Stimulated activated CD4-positive, alpha-beta T cell treated with anti-CD3 and anti-CD28 coated beads, Interleukin-1b, Interleukin-23, amount 100 ng/mL, for 1 hour (primary cell): ENCODE measurements at places on chromosomes 12 and 14.

- DNase-seq, result no peak
Observed at GRCh38 chr14:76329951-76330350, 46.0 kb upstream of the ESRRB start.

- no peak for DNase-seq
Observed at GRCh38 chr14:96735526-96735925, 61.7 kb upstream of the VRK1 start.

GRCh38 chr12:107441665-107442300 is 243.8 kb upstream of the PWP1 start:
- no peak for DNase-seq

DNA sequence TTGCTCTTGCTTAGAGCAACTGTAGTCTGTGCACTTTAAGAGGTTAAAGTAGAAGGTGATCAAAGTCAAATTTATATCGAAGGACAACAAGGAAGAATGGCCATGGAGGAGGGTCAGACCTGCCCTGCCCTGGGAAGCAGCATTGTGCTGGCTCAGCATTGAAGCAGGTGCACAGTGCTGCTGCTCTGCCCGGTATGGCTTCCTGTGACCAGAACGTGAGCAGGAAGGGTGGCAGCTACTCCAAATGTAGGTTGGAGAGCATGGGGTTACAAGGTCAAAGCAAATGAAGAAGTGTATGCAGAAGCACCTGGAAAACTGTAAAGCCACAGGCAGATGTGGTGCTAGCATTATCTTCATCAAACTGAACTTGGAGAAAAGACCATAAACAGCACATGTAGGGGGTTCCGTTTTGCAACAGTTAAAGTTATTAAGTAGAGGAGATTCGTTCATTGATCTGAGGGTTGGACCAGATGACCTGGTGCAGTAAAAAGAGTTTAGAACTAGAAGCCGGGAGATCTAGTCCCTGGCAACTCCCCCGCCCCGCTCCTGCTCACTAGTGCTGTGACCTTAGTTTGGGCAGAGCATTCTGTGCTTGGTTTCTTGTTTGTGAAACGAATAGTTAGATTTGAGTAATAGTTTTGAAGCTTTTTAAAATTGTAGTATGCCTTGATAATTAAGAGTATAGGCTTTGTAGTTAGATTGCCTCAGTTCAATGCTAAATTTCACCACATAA is 84.2 kb downstream of the SCN8A start:
- DNase-seq, result no peak

- DNase-seq, result no peak
Observed at GRCh38 chr12:27685274-27685673, 11.0 kb upstream of the REP15 start.

- peak; percentile 58 for DNase-seq
Observed at GRCh38 chr12:53344824-53345485, 8.8 kb upstream of the SP7 start.

DNA sequence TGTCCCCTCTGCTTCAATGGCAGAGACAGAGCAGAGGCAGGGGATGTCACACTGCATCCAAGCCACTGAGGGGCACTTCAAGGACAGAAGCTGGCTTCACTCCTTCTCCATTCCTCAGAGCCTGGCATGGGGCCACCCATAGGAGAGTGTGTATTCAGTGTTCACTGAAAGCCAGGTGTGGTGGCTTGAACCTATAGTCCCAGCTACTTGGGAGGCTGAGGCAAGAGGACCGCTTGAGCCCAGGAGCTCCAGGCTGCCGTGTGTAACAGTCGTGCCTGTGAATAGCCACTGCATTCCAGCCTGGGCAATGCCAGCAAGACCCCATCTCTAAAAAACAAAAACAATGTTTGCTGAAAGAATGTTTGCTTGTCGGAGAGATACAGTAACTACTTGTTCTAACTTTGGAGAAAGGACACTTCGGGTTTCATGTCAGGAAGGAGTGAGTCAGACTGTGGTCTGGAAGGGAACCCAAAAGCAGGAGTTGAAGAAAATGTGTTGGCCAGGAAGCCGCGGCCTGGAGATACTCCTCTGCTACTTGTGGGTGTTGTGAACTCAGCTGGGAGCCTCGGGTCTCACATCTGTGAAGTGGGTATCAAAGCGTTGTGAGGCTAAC is 43.4 kb downstream of the ELK3 start:
- DNase-seq, result no peak

DNA sequence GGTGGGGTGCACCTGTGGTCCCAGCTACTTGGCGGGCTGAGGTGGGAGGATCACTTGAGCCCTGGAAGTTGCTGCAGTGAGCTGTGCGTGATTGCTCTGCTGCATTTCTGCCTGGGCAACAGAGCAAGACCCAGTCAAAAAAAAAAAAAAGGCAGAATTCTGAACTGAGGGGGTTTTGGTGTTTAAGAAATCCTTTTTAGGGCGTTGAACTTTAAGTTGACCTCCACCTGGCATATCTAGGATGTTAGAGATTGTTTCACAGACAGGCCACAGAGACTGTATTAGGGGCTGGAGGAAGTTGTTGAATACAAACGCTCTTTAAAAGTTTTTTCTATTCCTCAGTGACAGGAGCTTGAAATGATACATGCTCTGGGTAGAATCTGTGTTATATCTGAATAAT is 60.5 kb downstream of the FBXW8 start:
- DNase-seq, result no peak

GRCh38 chr12:8057839-8058238 is 8.3 kb downstream of the C3AR1 start:
- DNase-seq, result no peak

DNA sequence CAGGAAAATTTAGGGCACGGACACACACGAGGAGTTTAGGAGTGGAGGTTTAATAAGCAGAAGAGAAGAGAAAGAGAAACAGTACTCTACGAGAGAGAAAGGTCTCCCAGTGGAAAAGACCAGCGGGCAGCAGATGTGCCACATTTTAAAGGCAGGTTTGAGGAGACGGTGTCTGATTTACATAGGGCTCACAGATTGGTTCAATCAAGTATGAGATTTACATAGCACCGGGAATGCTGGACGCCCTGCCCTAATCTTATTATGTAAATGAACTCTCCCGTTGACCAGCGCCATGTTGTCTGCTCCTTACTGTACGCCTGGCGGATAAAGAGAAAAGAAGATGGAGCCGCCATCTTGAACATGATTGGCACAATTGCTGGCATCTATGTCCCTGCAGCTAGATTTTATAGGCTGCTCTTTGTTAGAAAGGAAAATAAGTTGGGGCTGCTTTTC is 17.9 kb downstream of the NFKBIA start:
- DNase-seq, result no peak

- DNase-seq, result no peak
Observed at GRCh38 chr14:95359994-95360826, 40.5 kb upstream of the CLMN start.

GRCh38 chr12:128959901-128960300 is 106.6 kb downstream of the GLT1D1 start:
- no peak for DNase-seq

GRCh38 chr12:116476227-116476822 is 82.9 kb upstream of the MAP1LC3B2 start:
- no peak for DNase-seq

DNA sequence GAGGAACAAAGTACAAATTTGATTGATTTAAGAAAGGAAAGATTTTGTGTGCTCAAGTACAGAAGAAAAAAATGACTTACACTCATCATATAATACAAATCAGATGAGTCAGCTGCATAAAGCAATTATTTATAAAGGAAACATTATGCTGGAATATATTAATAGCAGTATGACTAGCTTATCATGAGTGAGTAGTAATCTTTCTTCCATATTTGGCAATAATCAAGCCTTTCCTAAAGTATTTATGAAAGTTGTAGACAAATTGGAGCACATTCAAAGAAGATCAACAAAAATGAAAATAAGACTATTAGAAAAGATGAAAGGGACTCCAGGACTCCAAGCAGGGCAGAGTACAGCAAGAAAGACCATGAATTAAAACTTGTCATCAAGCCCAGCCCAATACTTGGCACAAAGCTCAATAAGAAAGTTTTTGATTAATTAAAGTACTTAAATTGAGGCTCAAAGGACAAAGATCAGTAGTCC is 32.8 kb downstream of the CCER1 start:
- no peak for DNase-seq

DNA sequence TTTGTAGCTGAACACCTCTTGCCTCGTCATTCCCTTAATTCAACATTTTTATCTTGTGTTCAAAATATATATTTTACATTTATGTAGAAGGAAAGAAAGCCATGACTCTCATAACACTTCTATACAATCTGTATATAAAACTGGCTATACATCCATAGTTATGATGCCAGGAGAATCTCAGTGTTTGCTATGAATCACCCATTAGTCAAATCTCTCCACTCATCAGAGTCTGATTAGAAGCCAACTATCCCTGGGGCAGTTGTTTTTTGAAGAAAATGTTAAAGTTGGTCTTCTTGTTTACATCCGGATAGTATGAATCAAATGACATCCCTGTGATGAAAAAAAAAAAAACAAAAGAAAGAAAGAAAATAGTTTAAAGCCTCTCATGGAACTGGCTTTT is 503.9 kb downstream of the NELL2 start:
- DNase-seq, result no peak

DNA sequence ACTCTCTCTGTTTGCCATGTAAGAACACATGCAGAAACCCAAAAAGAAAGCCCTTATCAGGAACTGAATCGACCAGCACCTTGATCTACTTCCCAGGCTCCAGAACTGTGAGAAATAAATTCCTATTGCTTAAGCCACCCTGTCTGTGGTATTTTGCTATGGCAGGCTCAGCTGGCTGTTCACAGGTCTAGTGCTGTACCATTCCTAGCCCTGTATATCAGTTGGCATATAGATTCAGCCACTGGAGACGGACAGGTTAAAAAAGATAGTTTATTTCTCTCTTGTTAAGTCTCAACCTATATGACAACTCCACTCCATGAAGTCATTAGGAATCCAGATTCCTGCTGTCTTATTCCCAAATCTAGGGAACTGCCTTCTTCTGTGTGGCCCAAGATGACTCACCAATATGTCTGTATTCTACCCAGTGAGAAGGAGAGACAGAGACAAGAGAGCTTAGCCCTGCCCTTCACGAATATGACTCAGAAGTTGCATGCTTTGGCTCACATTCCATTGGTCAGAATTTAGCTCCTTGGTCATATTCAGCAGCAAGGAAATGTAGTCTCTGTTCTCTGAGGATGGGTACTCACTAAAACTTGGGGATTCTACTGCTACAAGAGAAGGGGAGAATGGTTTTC is 57.0 kb downstream of the PLEKHG7 start:
- no peak for DNase-seq

DNA sequence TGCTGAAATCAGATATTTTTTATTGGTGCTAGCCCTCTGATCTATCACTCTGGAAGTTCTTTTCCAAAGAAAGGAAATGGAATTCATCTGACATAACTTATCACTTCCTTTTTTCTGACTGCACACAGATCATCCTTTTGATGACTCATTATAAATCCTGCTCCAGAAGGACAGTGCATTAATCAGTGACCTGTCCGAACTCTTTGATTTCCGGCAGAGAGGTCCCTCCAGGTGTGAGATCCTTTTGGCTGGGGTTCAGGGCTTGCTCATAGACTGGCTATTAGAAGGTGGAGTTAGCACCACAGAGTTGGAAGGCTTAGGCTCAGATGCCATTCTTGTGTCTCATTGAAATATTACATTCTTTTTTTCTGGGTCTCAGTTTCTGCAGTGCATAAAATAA is 328.2 kb downstream of the ZFP36L1 start:
- DNase-seq, result no peak

- no peak for DNase-seq
Observed at GRCh38 chr12:47352067-47352466, 272.3 kb upstream of the AMIGO2 start.

DNA sequence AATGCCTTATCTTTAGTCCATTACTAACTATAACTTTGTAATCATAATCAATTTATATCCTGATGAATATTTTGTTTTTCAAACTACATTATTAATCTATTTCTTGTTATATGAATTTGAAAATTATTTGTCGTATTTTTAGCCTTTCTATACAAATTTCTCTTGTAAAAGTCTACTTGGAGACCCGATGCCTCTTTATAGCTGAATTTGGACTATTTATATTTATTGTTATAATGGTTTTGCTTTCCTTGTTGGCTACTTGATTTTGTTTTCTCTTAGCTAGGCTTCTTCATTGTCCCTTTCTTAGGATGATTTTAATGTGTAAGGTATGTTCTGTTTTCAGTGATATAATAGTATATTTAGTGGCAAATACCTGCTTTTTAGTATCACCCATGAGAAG is 89.5 kb upstream of the RFLNA start:
- DNase-seq, result no peak

DNA sequence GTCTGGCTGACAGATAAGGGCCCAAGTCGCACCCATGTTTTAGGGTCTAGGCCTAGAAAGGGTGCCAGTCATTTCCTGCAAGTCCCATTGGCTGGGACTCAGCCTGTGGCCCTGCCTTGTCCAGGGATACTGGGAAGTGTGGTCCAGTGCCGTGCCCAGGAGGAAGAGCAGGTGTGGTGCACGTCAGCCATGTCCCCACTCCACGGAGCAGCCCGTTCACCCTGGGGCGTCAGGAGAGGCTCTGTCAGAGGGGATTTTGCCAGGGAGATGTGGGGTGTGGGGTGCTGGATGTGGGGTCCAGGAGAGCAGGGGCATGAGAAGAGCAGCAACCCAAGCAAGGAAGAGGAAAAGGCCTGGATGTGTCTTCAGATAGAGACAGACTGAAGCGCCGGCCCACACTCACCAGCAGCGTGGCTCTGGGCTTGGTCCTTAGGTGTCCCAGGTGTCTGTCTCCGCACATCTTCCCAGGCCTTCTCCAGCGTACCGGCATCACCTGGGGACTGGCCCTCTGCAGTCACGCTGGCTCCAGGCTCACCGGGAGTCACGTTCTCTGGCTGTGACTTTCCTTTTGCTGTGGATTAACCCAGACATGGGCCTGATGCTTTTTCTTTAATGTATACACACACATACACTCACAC is 138.2 kb downstream of the CACNA1C start:
- DNase-seq, result no peak
